Dorsolateral prefrontal cortex (tissue), 122 donors: ENCODE measurements at places on chromosomes 12 and 14. TPM values are rescaled to one million over a fixed set of nuclear protein-coding genes. Genes with fewer than 3 reads are reported as not detected.

- DNase-seq: no peak
Observed at GRCh38 chr12:40228727-40229126, 3.9 kb downstream of the LRRK2 start.

- DNase-seq: no peak
Observed at GRCh38 chr14:57692671-57693070, 173.2 kb downstream of the SLC35F4 start.

DNA sequence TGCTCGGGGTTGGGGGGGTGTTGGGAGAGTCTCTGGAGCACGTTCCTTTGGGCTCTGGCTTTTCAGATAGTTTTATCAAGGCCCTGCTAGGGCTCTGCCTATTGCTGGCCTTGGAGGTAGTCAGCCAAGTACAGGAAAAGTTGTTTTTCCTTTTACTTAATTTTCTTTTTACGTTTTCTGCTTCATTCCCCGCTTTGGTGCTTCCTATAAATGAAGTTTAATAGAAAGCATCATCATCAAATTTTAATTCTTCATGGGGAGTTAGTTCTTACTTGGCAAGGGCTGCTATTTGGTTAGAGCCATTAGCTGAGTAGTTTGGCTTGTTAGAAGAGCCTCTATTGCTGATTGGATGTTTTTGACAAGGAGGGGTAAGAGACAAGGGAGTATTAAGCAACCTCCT lies 15.1 kb upstream of the ADAM21 start:
- no peak for DNase-seq

The CD163 gene
- total RNA-seq: 23.0 TPM

GRCh38 chr14:90506748-90507147 lies 109.9 kb downstream of the CALM1 start:
- DNase-seq: no peak

The FGF6 gene
- not detected for total RNA-seq

GRCh38 chr12:124680863-124681778 lies 113.7 kb upstream of the NCOR2 start:
- DNase-seq: no peak

The MYO1A gene
- total RNA-seq: 1.4 TPM

DNA sequence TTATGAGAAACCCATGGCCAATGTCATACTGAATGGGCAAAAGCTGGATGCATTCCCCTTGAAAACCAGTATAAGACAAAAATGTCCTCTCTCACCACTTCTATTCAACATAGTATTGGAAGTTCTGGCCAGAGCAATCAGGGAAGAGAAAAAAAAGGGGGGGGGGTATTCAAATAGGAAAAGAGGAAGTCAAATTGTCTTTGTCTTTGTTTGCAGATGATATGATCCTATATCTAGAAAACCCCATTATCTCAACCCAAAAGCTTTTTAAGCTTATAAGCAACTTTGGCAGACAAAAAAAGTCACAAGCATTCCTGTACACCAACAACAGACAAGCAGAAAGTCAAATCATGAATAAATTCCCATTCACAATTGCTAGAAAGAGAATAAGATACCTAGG lies 19.5 kb downstream of the GLIPR1L1 start:
- no peak for DNase-seq

DNA sequence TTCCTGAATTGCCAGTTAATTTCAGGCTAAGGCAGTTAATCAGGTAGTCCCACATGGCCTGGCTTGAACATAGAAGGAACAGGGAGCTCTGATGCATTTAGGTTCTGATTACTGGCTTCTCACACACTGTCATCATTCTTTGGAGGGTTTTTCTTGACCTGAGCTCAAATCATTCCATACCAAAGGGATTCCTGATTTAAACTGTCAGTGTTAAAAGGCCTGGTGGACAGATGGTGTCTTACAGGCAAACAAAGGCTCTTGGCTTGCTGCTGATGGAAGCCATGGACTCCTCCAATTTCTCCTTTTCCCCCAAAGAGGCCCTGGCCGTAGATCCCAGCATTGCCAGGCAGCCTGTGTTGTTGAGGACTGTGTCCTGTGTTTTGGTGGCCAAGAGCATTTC lies 30.2 kb downstream of the CACNA1C start:
- peak; percentile 54 for DNase-seq

The RPL10L gene
- not detected for total RNA-seq

- no peak for DNase-seq
Observed at GRCh38 chr12:58346032-58346632, 404.8 kb downstream of the ATP23 start.

DNA sequence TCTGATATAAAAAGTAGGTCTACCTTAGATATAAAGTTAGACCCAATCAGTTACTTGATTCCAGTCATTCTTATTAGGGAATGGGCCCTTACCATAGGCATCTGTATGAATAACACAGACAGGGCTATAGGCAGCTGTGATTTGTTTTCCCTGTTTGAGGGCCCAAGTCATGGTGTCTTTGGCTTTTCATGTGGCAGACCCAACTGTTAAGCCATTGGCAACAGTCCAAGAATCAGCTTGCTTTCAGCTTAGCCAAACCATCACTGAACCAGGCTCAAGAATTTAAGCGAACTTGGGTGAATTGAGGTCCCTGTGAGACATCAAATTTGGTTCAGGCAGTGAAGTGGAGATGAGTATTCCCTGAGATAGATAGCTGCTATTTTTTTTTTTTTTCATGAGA lies 111.2 kb downstream of the LRRIQ1 start:
- no peak for DNase-seq

- no peak for DNase-seq
Observed at GRCh38 chr12:82099216-82099615, 259.0 kb downstream of the CCDC59 start.

- no peak for DNase-seq
Observed at GRCh38 chr14:47660158-47660557, 15.2 kb downstream of the MDGA2 start.

DNA sequence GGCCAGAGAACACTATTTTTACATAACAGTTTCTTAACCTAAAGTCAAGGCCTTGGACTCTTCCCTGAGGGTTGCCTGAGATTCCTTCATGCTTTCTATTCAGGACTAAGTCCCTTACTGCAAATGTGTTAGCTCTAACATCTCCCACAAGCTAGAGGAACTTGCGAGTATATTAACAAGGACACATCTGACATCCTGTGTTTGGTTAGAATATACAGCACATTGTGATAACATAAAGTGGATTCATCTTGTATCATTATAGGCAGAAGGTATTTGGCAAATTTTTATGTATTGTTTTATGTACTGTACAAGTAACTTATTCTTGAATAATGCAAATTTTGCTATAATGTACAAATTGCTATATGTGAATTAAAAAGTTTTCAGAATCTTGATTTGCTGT lies 45.5 kb downstream of the SH2B3 start:
- DNase-seq: no peak

The MSRB3 gene
- total RNA-seq: 21.8 TPM

The ZC3H14 gene
- 91.0 TPM for total RNA-seq

DNA sequence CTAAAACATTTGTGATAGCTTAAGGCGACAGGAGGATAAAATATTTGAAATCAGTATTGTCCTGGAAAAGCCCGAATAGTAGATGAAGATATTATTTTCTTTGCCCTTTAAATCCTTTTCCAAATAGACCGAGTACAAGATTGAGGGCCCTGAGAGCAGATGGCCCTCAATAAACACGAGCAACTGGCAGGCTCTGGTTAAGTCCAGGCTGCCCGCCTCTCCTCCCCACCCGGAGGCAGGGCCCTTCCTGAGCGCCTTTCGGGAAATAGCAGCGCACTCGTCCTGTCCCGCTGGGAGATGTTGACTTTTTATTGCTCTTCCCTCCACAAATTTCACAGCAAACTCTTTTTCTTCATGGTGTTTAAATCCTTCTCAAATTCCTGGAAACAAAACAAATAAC lies 50.8 kb upstream of the MAX start:
- no peak for DNase-seq

The CACNA2D4 gene
- 0.66 TPM for total RNA-seq

- no peak for DNase-seq
Observed at GRCh38 chr12:113208041-113208934, 13.0 kb upstream of the TPCN1 start.

The CHGA gene
- total RNA-seq: 250 TPM

GRCh38 chr14:55662752-55663151 lies 82.7 kb downstream of the KTN1 start:
- no peak for DNase-seq

The CPNE6 gene
- total RNA-seq: 107 TPM

DNA sequence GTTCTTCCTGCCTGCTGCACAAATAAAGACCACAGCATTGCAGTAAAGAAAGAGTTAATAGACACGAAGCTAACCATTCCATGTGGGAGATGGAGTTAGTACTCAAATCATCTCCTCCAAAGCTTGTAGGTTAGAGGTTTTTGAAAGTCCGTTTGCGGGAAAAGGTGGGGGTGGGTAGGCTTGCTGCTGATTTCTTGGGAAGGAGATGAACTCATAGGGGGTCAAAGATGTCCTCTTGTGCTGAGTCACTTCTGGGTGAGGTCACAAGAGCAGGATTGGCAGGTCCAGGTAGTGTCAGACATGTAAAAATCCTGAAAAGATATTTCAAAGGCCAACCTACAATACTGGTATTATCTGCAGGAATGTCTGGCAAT lies 66.4 kb downstream of the PTHLH start:
- DNase-seq: no peak

GRCh38 chr14:90669731-90670130 lies 146.5 kb downstream of the TTC7B start:
- no peak for DNase-seq
